ENCODE measurements at places on chromosomes 6 and 20. TPM values are rescaled to one million over a fixed set of nuclear protein-coding genes. Genes with fewer than 3 reads are reported as not detected.

DNA sequence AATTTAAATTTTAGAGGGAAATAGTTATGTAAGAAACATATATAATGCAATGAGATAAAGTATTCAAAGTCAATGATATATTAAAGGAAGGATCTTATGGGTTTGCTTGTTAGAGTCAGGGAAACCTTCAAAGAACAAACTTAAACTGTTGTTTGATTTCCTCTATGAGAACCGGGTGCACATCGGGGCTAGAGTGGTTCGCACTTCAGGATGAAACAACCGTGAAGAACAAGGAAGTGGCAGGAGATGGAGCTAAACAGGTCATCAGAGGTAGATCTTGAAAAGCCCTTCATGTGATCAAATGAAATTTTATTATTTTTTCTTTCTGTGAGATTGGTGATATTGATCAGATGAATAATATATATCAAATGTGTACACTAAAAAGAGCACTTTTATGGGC, 951.9 kb upstream of the FLRT3 start:
- no peak overlapping the region for H3K4me3 ChIP-seq
- H3K27ac ChIP-seq, result no peak overlapping the region
- no peaks in the 10 kb centered on the region for H3K4me1 ChIP-seq
- no peaks in the 10 kb centered on the region for H3K27me3 ChIP-seq
- H3K36me3 ChIP-seq, result no peaks in the 10 kb centered on the region

KCNK15 gene
- total RNA-seq, result 8.3 TPM

COQ3 gene
- 5.8 TPM for total RNA-seq

GRCh38 chr20:57698116-57698866, 11.5 kb downstream of the PMEPA1 start:
- H3K27me3 ChIP-seq, result no peaks in the 10 kb centered on the region
- no peaks in the 10 kb centered on the region for H3K36me3 ChIP-seq
- H3K4me3 ChIP-seq, result no peak overlapping the region
- DNase-seq, result peak; percentile 84
- peak overlapping the region; percentile 25 for H3K27ac ChIP-seq

BCAS1 gene
- total RNA-seq, result not detected

IFNGR1 gene
- total RNA-seq, result 67.1 TPM

GRCh38 chr6:39803872-39804271, 11.7 kb downstream of the DAAM2 start:
- H3K4me1 ChIP-seq, result peaks cover 4% of the 10 kb centered on the region
- no peaks in the 10 kb centered on the region for H3K36me3 ChIP-seq
- H3K27me3 ChIP-seq, result no peaks in the 10 kb centered on the region
- peak overlapping the region; percentile 59 for H3K27ac ChIP-seq
- no peak overlapping the region for H3K4me3 ChIP-seq
- DNase-seq, result no peak

PHF10 gene
- total RNA-seq, result 40.7 TPM

MUC22 gene
- total RNA-seq, result not detected

GRCh38 chr20:58026361-58026760, 202.1 kb downstream of the ANKRD60 start:
- H3K27me3 ChIP-seq, result peaks cover 11% of the 10 kb centered on the region
- DNase-seq, result no peak
- H3K27ac ChIP-seq, result no peak overlapping the region
- no peak overlapping the region for H3K4me3 ChIP-seq

TAAR5 gene
- total RNA-seq, result not detected

GRCh38 chr6:56625356-56625755, 17.3 kb downstream of the DST start:
- no peak for DNase-seq
- H3K36me3 ChIP-seq, result peaks cover 43% of the 10 kb centered on the region
- no peak overlapping the region for H3K27ac ChIP-seq
- H3K4me3 ChIP-seq, result no peak overlapping the region
- H3K27me3 ChIP-seq, result no peaks in the 10 kb centered on the region
- no peaks in the 10 kb centered on the region for H3K4me1 ChIP-seq

GRCh38 chr6:4192173-4192572, 56.8 kb upstream of the ECI2 start:
- no peak overlapping the region for H3K4me3 ChIP-seq
- no peaks in the 10 kb centered on the region for H3K36me3 ChIP-seq
- no peaks in the 10 kb centered on the region for H3K4me1 ChIP-seq
- no peak overlapping the region for H3K27ac ChIP-seq
- DNase-seq, result no peak
- H3K27me3 ChIP-seq, result no peaks in the 10 kb centered on the region

DNA sequence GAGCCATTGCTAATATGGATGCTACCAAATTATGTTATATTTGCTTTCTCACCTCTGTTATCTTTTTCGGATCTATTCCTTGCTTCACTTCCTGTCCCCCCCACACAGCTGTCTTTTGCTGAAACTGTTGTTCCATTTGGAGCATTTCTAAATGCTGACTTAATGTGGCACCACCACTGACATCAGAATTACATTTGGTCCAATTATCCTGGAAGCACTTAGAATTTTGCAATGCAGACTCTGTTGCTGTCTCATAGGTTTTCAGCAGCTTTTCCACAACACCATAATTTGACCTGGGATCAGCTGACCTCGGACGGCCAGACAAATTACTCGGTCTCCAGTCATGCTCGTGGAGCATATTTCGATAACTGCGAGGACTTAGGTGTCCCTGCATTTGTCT, 12.8 kb downstream of the KIAA0408 start:
- no peaks in the 10 kb centered on the region for H3K4me1 ChIP-seq
- no peaks in the 10 kb centered on the region for H3K27me3 ChIP-seq
- H3K36me3 ChIP-seq, result no peaks in the 10 kb centered on the region
- H3K4me3 ChIP-seq, result no peak overlapping the region
- no peak overlapping the region for H3K27ac ChIP-seq

DNA sequence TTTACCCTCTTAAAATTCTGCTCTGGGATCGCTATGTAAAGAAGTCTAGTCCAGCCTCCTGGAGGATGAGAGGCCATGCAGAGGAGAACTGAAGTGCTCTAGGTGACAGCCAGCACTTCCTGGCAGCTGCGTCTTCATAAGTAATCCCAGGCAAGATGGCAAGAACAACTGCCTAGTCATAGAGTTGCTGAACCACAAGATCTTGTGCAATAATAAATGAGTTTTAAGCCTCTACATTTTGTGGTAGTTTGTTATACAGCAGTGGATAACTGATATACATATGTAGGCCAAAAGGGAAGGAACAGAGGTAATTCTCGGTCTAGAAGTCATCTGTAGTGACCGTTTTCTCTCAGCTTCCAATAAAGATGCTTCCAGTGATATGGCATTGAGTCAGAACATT, 103.8 kb upstream of the FLRT3 start:
- no peak overlapping the region for H3K4me3 ChIP-seq
- H3K4me1 ChIP-seq, result no peaks in the 10 kb centered on the region
- no peak overlapping the region for H3K27ac ChIP-seq
- no peak for DNase-seq

DNA sequence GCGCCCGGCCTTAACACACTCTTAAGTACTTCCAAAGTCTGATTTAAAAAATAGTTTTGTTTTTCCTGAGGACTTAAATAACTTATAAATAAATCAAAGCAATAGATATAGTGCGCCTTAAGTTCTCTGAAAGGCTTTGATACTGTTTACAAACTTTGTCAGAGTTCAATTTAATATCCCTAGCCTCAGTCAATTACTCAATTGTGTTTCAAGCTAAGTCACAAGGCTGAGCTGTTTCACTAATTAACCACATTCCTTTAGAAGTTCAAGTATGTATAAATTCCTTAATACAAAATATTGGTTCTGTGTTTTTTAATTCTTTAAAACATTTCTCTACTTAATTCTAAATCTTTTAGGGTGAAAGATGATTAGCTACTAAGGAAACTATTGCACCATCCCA, 178.4 kb upstream of the AGPAT4 start:
- H3K27ac ChIP-seq, result no peak overlapping the region
- H3K4me3 ChIP-seq, result no peak overlapping the region
- no peaks in the 10 kb centered on the region for H3K36me3 ChIP-seq
- H3K4me1 ChIP-seq, result no peaks in the 10 kb centered on the region
- no peak for DNase-seq

GRCh38 chr20:24779131-24779530, 169.9 kb upstream of the CST7 start:
- no peak overlapping the region for H3K4me3 ChIP-seq
- H3K27ac ChIP-seq, result no peak overlapping the region
- H3K27me3 ChIP-seq, result no peaks in the 10 kb centered on the region
- H3K4me1 ChIP-seq, result no peaks in the 10 kb centered on the region

BYSL gene
- 18.2 TPM for total RNA-seq

- H3K27me3 ChIP-seq, result no peaks in the 10 kb centered on the region
- no peak for DNase-seq
- H3K27ac ChIP-seq, result no peak overlapping the region
- no peaks in the 10 kb centered on the region for H3K4me1 ChIP-seq
- no peak overlapping the region for H3K4me3 ChIP-seq
These were observed 190.1 kb upstream of the VGLL2 start for GRCh38 chr6:117075218-117075617.

DNA sequence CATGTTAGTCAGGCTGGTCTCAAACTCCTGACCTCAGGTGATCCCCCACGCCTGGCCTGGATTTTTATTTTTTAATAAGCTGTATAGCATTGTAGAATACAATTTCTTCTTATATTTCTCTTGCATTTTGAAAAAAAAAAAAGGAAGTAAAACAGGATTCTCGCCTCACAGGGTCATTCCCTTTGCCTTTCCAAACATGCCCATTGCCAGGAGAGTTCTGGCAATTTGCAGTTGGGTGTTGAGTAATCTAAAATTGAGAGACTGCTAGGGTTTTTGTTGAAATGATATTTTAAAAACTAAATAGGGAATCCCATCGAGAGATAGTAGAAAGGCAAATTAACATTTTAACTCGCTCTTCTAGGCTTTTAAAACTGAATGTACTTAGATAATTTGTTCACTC, 196.1 kb downstream of the JARID2 start:
- H3K4me1 ChIP-seq, result peaks cover 15% of the 10 kb centered on the region
- H3K36me3 ChIP-seq, result no peaks in the 10 kb centered on the region
- no peak overlapping the region for H3K4me3 ChIP-seq
- H3K27me3 ChIP-seq, result no peaks in the 10 kb centered on the region

- H3K4me3 ChIP-seq, result no peak overlapping the region
- H3K27me3 ChIP-seq, result no peaks in the 10 kb centered on the region
- H3K27ac ChIP-seq, result no peak overlapping the region
- no peak for DNase-seq
These were observed 146.6 kb upstream of the POU3F2 start for GRCh38 chr6:98687752-98688151.

RAE1 gene
- total RNA-seq, result 22.8 TPM

DNA sequence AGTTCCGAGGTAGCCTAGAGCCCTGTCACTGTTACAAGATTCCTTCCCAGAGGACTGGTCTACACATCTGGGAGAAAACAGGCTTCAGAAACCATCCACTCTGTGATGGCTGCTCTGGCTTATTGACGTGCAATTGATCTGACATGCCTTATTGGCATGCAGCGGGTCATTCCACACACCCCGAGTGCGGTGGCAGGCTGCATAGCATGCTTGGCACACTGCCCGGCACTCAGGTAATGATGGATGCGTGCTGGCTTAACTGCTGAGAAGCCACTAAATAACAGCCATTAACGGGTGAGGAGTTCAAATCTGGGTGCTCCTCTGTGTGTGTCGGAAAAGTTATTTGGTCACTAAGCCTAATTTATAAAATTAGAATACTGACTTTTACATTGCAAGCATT, 67.9 kb upstream of the CDH4 start:
- no peak overlapping the region for H3K27ac ChIP-seq
- H3K27me3 ChIP-seq, result no peaks in the 10 kb centered on the region
- DNase-seq, result no peak
- H3K36me3 ChIP-seq, result no peaks in the 10 kb centered on the region
- no peak overlapping the region for H3K4me3 ChIP-seq
- no peaks in the 10 kb centered on the region for H3K4me1 ChIP-seq

GHRH gene
- not detected for total RNA-seq

- H3K4me3 ChIP-seq, result no peak overlapping the region
- no peaks in the 10 kb centered on the region for H3K4me1 ChIP-seq
- H3K36me3 ChIP-seq, result no peaks in the 10 kb centered on the region
These were observed 173.1 kb upstream of the SSTR4 start for GRCh38 chr20:22861990-22862389.

NECAB3 gene
- 79.7 TPM for total RNA-seq

SPO11 gene
- total RNA-seq, result not detected

GRCh38 chr6:140576004-140576555, 1201.6 kb upstream of the CITED2 start:
- H3K4me3 ChIP-seq, result no peak overlapping the region
- DNase-seq, result no peak
- H3K36me3 ChIP-seq, result no peaks in the 10 kb centered on the region
- no peaks in the 10 kb centered on the region for H3K27me3 ChIP-seq

SAMD3 gene
- 12.5 TPM for total RNA-seq

FOXA2 gene
- total RNA-seq, result not detected

NRSN1 gene
- 0.46 TPM for total RNA-seq

Measured in adrenal gland (tissue), 19 donors.